ENCODE measurements at places on chromosomes 5 and 9.

- DNase-seq = peak; percentile 75
Observed at GRCh38 chr9:85224729-85225128, 517.0 kb downstream of the AGTPBP1 start.

GRCh38 chr5:173829826-173830225 lies 58.3 kb upstream of the CPEB4 start:
- DNase-seq = no peak

DNA sequence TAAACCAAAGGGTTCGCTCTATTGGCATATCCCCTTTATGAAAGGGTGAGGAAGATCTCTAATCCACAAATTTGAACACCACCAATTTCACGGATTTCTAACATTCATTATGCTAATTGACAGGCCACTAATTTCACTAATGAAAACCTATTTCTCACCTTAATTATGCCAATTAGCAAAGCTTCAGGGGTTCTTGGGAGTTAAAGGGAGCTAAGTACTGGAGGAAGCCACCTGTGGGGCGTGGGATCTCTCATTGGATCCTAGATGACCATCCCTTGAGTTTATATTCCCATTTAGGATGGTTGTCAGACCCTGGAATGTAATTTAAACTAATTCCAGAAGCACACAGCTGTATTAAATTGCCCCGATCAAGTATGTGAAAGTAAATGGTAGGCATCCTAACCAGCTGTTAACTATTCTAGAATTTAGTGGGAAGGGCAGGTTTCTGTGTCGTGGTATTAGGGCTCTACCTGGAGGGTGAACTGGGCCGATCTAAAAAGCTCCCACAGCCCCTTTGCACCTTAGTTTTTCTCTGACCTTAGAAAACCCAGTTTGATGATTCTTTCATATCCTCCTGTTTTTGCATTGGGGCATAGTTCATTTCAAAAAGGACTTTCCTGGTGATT lies 77.1 kb downstream of the C9orf152 start:
- DNase-seq = no peak

DNA sequence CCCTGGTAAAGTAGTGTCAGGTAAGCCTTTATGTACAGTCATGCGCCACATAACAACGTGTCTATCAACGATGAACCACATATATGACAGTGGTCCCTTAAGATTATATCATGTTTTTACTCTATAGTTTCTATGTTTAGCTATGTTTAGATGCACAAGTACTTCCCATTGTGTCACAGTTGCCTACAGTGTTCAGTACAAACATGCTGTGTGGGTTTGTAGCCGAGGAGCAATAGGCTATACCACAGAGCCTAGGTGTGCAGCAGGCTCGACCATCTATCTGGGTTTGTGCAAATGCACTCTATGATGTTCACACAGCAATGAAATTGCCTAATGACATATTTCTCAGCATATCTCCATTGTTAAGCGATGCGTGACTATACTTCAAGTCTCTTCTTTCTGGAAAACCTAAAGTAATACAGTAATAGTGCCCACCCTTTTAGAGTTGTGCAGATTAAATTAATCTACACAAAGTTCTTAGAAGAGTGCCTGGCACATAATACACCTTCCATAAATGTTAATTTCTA lies 295.9 kb downstream of the ARHGAP26 start:
- no peak for DNase-seq

DNA sequence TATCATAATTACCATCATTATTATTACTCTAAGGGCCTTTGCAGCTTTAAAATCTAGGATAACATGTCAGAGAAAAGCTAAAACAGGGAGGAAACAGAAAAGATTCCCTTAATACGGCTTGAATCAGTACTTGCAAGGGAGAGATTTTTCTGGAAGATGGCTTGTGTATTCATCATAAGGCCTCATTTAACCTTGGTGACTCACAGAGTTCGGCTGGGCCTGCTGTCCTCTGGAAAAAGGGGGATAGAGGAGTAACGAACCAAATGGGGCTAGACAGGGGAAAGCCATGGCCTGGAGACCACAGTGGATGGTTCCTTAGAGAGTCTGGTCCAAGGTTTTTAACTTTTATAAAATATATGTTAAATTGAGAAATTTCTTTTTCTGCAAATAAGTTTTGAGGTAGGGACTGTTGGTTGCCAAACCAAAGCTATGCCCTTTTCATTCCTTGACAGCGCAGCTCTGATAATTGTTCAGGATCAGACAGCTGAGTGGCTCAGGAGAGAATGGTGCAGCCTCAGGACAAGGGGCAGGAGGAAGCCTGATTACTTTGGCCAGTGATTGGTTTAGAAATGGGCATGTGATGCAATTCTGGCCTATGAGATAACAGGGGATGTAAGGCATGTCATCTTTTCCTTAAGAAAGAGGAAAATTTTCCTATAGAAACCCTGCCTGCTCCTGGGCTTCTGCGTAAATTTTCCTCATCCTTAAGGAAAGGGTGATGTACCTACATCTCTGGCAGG lies 25.6 kb upstream of the GSN start:
- DNase-seq = no peak

DNA sequence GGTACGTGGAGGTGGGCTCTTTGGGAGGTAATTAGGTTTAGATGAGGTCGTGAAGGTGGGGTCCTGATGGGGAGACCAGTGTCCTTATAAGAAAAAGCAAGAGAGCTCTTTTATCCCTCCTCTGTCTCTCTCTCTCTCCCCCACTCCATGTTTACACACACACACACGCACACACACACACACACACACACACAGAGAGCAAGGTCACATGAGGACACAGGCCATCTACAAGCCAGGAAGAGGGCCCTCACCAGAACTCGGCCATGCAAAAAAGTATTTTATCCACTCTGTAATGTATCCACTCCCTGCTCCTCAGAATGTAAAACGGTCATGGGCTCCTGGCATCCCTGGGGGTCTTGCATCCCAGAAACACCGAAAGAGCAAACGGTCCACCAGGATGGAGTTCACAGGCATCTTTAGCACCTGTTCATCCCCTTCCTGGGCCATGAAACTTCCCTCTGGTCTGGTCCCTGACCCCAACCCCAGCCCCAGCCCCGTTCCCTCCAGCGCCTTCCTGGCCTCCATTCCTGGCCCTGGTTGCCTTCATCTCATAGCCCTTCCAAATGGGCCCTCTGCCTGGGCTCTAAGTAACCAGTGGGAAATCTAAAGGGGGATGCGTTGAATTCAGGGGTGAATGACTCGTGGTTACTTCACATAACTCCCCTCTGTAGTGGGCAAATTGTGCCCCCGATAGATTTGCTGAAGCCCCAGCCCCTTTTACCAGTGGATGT lies 88.8 kb downstream of the NSUN2 start:
- no peak for DNase-seq
